ENCODE measurements at places on chromosomes 7 and 10. TPM values are rescaled to one million over a fixed set of nuclear protein-coding genes. Genes with fewer than 3 reads are reported as not detected.

Gene IRF5
- total RNA-seq, result 5.2 TPM

Gene TBC1D12
- 17.5 TPM for total RNA-seq

Gene CEP55
- not detected for total RNA-seq

Gene MBL2
- not detected for total RNA-seq

Gene ZNF425
- 3.6 TPM for total RNA-seq

Gene ITPRID1
- not detected for total RNA-seq

Gene PRSS37
- not detected for total RNA-seq

Gene HNRNPH3
- 61.4 TPM for total RNA-seq

Gene ZNF511
- 22.0 TPM for total RNA-seq

Gene ARL3
- total RNA-seq, result 13.4 TPM

DNA sequence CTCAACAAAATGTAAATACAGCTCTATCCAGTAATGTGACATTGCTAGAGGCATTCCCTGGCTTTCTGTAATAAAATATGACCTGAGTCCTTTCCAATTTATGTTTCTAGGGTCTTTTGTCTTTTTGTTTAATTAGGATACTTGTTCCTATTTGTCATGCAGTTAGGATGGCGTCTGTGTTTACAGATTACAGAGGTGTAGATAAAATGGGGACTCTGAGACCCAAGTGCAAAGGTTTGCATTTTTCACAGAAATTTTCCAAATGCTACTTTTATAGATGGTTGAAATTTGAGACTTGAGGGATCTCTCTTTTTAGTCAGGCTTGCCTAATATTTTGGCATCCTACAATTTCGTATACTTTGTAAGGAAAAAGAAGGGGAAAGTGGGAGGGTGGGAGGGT lies 332.4 kb downstream of the PTEN start:
- H3K4me1 ChIP-seq, result no peaks in the 10 kb centered on the region
- H3K36me3 ChIP-seq, result no peaks in the 10 kb centered on the region
- H3K4me3 ChIP-seq, result no peak overlapping the region
- DNase-seq, result no peak
- no peaks in the 10 kb centered on the region for H3K27me3 ChIP-seq

- H3K4me1 ChIP-seq, result no peaks in the 10 kb centered on the region
- H3K27me3 ChIP-seq, result no peaks in the 10 kb centered on the region
- H3K4me3 ChIP-seq, result no peak overlapping the region
These were observed 154.4 kb downstream of the AMPH start for GRCh38 chr7:38476764-38477163.

DNA sequence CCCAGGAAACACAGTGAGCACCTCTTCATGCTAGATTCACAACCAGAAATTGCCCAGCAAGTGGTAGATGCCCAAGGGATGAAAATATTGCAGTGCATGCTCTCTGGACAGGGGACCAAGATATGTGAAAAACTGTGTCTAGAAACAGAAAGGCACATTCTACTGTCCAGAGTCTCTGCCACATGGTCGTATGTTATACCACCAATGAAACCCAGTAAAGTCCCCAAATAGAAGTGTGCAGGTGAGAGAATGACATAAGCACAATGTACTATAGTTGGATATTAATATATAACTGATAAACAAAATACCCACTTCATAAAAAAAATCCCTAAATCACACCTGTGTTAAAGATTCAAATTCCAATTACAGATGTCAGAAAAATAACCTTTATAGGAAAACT lies 43.8 kb downstream of the RASGEF1A start:
- no peaks in the 10 kb centered on the region for H3K27me3 ChIP-seq
- H3K27ac ChIP-seq, result no peak overlapping the region
- no peaks in the 10 kb centered on the region for H3K4me1 ChIP-seq
- H3K36me3 ChIP-seq, result no peaks in the 10 kb centered on the region
- DNase-seq, result no peak

DNA sequence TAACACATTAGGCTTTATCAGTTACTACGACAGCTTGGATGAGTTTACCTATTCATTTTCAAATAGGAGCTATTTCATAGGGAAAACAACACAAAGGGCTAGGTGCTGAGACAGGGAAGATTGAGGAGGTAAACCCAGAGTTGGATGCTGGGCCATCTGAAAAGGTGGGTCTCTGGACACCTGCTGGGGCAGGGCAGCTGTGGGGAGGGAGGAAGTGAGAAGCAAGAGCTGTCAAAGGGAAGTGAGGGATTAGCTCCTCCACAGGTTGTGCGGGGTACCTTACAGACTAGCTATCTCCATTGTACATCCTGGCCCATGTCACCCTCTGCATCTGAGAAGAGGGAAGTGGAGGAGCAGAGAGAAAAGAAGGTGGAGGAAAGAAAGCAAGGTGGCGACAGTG lies 48.9 kb downstream of the BLNK start:
- no peaks in the 10 kb centered on the region for H3K36me3 ChIP-seq
- DNase-seq, result no peak
- H3K27me3 ChIP-seq, result no peaks in the 10 kb centered on the region
- H3K4me1 ChIP-seq, result no peaks in the 10 kb centered on the region
- no peak overlapping the region for H3K4me3 ChIP-seq

- no peak for DNase-seq
- H3K27ac ChIP-seq, result no peak overlapping the region
- no peak overlapping the region for H3K4me3 ChIP-seq
- no peaks in the 10 kb centered on the region for H3K27me3 ChIP-seq
- no peaks in the 10 kb centered on the region for H3K36me3 ChIP-seq
These were observed 3.7 kb downstream of the ANXA11 start for GRCh38 chr10:80201608-80202141.

DNA sequence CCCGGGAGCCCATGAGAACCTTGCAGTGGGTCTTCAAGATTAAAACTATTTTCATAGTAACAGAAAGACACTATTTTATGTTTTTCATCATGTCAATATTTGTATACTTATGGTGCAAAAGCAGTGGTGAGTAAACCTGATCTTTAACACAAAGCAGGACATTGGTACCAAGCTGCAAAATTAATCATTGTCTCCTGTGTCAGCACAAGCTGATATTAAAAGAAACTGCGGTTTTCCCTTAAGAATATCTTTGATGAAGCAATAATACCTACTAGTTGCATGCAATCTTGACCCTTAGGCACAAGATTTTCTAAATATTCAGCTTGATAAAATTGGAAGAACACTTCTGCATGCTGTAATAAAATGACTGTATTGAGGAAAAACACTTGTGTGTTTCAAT lies 121.7 kb downstream of the MDFIC start:
- H3K27ac ChIP-seq, result no peak overlapping the region
- no peaks in the 10 kb centered on the region for H3K4me1 ChIP-seq
- DNase-seq, result no peak
- H3K4me3 ChIP-seq, result no peak overlapping the region

DNA sequence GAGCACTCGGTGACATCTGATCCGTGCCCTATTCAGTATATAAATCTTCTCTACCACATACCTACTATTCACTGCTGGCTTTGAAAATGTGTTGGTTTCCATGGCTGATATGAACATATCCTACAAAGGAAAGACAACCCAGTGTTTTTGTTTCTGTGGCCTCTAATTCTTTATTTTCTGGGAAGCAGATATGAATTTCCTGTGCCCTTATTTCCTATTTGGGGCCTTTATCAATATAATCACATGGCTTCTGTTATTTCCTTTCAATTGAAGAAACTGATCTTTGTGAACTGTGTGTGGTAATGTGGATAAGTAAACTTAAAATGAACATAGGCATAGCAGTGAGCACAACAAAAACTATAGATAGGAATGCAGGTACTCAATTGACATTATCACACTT lies 10.6 kb downstream of the CCNJ start:
- peaks cover 16% of the 10 kb centered on the region for H3K36me3 ChIP-seq
- H3K4me3 ChIP-seq, result no peak overlapping the region
- no peaks in the 10 kb centered on the region for H3K4me1 ChIP-seq
- no peak for DNase-seq
- no peak overlapping the region for H3K27ac ChIP-seq
